ENCODE measurements at places on chromosomes 2 and 18. TPM values are rescaled to one million over a fixed set of nuclear protein-coding genes. Genes with fewer than 3 reads are reported as not detected.
A peak's percentile ranks its signal among the peaks of the same experiment; 100 is the strongest.

GRCh38 chr2:191218292-191218898 is 26.8 kb upstream of the MYO1B start:
- H3K36me3 ChIP-seq, result no peaks in the 10 kb centered on the region
- no peak overlapping the region for H3K27ac ChIP-seq

- H3K36me3 ChIP-seq, result no peaks in the 10 kb centered on the region
- H3K27ac ChIP-seq, result no peak overlapping the region
- DNase-seq, result peak; percentile 31
- peak overlapping the region; percentile 25 for H3K4me3 ChIP-seq
- H3K27me3 ChIP-seq, result peaks cover 80% of the 10 kb centered on the region
Observed at GRCh38 chr2:238160206-238161129, 1.7 kb downstream of the ERFE start.

DNA sequence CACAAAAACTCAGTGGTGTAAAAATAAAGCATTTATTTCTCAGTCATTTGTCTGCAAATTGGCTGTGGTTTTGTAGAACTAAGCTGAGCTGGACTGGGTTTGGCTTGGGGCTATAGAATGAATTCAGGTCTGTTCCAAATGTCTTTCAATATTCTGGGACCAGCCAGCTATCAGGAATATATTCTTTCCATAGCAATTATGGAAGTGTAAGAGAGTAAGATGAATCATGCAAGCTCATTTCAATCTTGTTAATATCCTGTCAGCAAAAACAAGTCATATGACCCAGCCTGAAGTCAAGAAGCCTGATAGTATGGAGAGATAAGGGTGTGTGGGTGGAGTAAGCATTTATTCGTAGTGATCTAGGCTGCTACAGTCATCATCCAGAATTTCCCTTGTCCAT is 481.0 kb upstream of the CDH2 start:
- no peaks in the 10 kb centered on the region for H3K4me1 ChIP-seq
- H3K27ac ChIP-seq, result no peak overlapping the region
- DNase-seq, result no peak
- H3K4me3 ChIP-seq, result no peak overlapping the region
- no peaks in the 10 kb centered on the region for H3K36me3 ChIP-seq

GRCh38 chr2:160460333-160460731 is 33.3 kb downstream of the RBMS1 start:
- H3K27me3 ChIP-seq, result no peaks in the 10 kb centered on the region
- no peak for DNase-seq
- no peak overlapping the region for H3K4me3 ChIP-seq
- no peak overlapping the region for H3K27ac ChIP-seq
- no peaks in the 10 kb centered on the region for H3K36me3 ChIP-seq

- H3K4me3 ChIP-seq, result peak overlapping the region; percentile 93
- H3K4me1 ChIP-seq, result peaks cover 65% of the 10 kb centered on the region
- peak; percentile 55 for DNase-seq
- H3K36me3 ChIP-seq, result peaks cover 39% of the 10 kb centered on the region
- peak overlapping the region; percentile 97 for H3K27ac ChIP-seq
Observed at GRCh38 chr2:27212626-27213471, 781 bp upstream of the SLC5A6 start.

The EMILIN1 gene
- total RNA-seq, result 9.7 TPM

Measured in HepG2 (cell line).